Activated T-cell treated with anti-CD3 and anti-CD28 coated beads for 24 hours (primary cell): ENCODE measurements at places on chromosomes 6 and 20.

DNA sequence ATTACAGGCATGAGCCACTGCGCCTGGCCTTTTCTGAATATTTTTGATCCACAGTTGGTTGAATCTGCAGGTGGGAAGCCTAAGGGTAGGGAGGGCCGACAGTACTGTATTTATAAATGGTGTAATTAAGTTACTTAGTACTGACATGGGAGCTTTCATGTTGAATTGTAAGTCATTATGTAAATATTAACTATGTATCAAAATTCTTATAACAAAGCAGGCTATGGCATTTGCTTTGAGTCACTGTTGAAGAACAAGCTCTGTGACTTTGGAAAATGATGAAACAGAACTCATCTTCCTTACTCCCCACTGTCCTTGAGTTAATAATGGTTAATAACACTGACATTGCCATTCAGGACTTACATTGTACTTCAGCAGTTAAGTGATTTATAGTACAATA is 63.0 kb upstream of the TXNDC5 start:
- DNase-seq, result no peak

DNA sequence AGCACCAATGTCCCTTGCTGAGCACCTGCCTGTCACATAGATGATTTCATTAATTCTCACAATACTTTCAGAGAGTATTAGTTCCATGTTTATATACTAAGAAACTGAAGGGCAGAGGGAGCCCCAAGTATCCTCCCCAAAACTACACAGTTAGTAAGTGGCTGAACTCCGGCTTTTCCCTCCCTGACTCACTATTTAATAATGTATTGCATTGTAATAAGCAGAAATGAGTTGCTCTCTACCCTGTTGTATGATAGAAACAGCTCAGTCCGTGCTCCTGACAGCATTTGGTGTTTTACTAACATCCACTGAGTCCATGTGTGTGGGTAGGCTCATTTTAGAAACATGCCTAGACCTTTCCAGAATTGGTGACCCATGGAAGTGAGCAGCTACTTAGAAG is 76.8 kb downstream of the OLIG3 start:
- DNase-seq, result no peak

DNA sequence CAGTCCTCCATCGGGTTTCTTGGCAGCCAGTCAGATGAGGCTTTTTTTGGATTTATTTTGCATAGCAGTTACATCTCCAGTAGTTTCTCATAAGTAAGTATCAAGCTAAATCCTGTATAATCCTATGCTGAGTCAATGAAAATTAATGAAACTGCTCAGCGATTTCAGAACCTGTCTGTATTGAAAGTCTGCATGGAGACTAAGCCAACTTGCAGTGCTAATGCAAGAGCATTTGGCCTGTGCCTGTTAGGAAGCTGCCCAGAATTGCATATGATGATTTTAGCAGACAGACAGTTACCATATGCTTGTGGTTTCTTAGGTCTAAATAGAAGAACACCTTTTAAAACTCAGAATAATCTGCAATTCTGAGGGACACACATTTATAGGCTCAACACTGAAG is 25.2 kb upstream of the LRRN4 start:
- no peak for DNase-seq

GRCh38 chr6:14692208-14692607 is 553.7 kb upstream of the JARID2 start:
- no peak for DNase-seq

GRCh38 chr6:142874676-142875075 is 70.3 kb downstream of the HIVEP2 start:
- no peak for DNase-seq

- no peak for DNase-seq
Measured at GRCh38 chr6:44301782-44302564, 11.2 kb downstream of the AARS2 start.

DNA sequence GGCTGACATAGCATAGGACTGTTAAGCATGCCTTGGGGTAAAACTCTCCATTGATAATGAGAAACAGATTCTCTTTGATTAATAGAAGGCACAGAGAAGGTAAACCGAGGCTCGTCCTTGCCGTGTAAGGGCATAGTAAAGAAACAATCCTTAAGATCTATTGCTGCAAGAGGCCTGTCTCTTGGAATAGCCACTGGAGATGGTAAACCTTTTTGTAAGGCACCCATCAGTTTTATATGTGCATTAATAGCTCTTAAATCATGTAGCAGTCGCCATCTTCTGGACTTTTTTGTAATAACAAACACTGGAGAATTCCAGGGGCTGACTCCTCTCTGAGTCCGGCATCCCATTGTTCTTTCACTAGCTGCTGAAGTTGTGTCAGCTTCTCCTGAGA is 8.4 kb upstream of the ABHD12 start:
- DNase-seq, result peak; percentile 16

DNA sequence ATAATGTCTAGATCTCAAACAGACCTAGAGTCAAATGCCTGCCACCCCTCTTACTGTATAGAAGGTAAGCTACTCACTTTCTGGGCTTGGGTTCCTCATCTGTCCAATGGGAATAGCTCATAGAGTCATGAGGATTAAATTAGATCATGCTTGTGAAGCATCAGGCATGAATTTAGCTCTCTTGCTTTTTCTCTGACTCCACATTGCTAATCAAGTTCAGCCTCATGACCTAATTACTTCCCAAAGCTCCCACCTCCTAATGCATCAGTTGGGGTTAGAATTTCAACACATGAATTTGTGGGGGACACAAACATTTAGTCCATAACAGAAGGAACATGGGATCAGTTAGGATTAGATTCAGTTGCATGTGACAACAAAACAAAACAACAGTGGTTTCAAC is 4.6 kb upstream of the DDX27 start:
- no peak for DNase-seq

DNA sequence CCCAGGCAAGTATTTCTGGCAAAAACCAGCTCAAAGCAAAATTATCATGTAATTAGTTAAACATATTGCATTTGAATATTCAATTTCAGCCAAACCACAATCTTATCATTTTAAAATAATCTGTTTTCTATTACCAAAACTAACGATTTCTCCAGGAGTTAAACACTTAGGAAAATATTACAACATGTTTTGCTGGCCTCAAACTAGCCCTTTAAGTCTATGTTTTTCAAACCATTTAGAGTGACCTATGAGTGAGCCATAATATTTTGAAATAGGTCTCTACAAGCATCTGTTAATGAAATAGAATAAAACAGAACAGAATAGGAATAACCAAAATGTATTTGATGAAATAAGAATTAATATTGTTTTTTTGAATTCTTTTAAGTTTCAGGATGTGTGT is 370.9 kb downstream of the COL12A1 start:
- DNase-seq, result no peak
